ENCODE measurements at places on chromosomes 4 and X.

DNA sequence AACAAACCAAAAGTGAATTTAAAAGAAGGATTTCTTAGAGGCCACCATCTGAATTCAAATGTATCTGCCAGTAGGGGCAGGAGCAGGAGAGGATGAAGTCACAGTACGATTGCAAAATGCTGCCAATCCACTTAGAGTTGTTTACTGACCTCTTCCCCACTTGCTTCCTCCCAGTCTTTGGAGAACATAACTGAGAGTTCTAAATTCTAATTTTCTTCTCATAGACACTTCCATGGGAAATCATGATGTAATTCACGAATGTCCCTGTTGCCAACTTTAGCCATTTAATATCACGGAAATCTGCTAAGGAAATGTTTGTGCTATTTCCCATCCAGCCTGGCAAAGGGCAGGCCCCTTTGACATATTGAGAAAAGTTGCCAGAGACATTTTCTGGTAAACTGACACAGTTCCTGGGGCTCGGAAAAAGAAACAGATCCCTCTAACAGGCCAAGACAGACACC, 33.6 kb upstream of the NOCT start:
- DNase-seq = no peak

- DNase-seq = no peak
Measured at GRCh38 chrX:131791608-131792355, 231.3 kb upstream of the STK26 start.

GRCh38 chr4:111326450-111326849, 703.6 kb upstream of the PITX2 start:
- no peak for DNase-seq

GRCh38 chr4:124372916-124373315, 339.6 kb downstream of the ANKRD50 start:
- DNase-seq = no peak

- no peak for DNase-seq
Measured at GRCh38 chr4:166017804-166018203, 144.8 kb downstream of the TLL1 start.

DNA sequence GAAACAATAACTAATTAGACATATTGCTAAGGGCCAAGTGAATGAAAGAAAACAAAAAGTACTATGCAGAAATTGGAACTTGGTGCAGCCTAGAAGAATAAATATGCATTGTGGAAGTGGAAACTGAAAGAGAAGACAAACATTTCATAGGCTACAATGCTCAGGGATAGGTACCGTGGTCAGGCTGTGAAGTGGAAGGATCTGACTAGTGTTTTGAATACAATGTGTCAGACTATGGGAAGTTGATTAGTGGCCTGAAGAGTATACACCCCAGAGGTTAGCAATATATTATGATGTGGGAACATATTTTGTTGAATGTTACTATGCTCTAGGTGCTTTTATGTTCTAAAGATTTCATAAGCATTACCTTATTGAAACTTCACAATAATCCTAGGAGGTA, 36.8 kb downstream of the GPRIN3 start:
- DNase-seq = no peak
